ENCODE measurements at places on chromosomes 3 and 15.

DNA sequence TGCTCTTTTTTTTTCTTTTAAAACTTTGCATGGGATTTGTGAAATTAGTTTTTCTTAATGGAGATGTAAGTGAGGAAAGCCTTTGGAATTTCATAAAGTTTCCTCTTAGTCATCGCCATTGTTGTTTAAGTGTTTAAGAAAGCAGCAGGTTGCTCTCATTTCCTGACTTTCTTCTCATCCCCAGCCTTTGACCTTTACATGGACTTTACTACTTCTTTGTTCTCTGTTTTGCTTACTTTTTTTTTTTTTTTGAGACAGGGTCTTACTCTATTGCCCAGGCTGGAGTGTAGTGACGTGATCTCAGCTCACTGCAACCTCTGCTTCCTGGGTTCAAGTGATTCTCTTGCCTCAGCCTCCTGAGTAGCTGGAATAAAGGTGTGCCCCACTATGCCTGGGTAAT lies 38.6 kb downstream of the FBXL2 start:
- DNase-seq = no peak

DNA sequence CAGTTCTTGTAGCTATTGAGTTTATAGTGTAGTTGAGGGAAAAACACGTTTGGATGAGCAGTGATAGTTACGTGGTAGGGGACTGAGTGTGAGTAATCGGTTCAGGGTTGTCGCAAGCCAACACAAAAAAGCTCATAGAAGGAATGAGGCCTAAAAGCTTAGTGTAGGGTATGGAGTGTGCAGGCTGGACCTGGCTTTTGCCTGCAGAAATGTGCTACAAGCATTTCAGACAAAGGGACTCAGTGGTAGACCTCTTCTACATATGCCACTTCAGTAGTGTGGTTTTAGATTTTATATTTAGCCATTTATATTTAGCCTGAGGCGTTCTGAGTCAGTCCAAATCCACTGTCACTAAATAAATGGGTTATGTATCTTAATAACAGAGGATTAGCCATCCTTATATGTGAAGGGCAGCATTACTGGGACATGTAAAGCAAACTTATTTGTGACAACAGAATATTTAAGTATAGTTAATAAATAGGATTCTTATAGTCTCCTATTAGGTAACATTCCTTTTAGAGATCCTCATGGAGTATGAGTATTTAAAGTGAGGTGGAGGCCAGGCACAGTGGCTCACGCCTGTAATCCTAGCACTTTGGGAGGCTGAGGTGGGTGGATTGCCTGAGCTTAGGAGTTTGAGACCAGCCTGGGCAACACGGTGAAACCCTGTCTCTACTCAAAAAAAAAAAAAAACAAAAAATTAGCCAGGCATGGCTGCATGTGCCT lies 21.8 kb downstream of the ATP2C1 start:
- DNase-seq = no peak

DNA sequence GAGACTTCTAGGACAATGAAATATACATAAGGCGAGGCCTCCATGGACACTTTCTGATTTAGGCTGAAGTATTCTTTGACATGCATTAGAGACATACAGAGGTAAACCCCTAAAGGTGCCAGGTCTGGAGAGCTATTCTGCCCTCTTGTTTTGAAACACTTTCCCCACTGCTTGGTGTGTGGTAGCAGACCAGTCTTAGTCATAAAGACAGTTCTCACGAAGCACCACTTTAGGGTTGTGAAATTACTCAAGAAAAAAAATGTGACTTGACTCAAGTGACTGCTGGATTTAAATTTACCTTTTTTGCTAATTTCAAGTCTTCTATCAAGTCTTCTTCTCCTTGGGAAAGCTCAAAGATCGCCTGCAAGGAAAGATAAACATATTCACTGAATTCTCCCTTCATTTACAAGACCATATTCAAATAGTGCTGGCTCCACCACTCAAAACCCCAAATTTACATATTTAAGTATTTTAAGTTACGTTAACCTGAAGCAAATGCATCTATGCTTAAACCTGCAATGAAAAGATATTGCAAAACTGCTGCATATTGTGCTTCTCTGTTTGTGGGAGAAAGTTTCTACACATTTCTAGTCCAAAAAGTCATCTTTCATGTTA lies 48.4 kb downstream of the ARHGEF3 start:
- DNase-seq = peak; percentile 37

DNA sequence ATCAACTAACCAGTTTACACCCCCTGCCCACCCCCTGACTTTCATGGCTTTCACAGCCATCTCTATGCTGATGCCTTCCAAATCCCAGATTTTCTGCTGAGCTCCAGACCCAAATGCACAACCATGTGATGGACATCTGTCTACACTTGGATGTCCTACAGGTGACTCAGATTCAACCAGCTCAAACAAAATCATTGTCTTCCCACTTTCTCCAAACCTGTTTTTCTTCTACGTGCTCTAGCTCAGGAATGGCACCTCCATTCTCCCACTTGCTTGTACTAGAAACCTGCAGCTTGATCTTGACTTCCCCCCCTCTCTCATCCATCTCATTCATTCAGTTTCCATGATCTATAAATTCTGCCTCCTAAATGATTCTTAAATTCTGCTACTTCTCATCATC lies 34.1 kb upstream of the RARRES1 start:
- DNase-seq = no peak

DNA sequence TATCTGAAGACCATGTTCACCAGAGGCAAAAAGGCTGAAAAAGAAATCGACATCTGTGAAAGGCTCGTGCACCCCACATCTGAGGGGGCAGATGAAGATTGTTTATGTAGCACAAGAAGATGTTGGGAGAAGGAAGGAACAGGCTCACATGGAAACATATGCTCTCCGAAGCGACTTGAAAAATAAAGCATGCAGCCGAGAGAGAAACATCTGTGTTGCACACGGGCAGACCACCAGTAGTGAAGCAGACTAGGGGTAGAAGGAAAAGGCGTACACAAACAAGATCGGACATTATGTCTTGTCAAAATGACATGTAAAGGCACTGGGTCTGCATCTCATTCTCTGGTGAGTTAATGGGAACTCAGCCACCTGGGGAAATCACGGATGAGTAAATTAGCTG lies 356.5 kb downstream of the ZIC4 start:
- DNase-seq = no peak

GRCh38 chr15:80066912-80067311 lies 7.4 kb downstream of the ZFAND6 start:
- no peak for DNase-seq

- no peak for DNase-seq
Measured at GRCh38 chr15:69742361-69742760, 289.7 kb downstream of the RPLP1 start.

DNA sequence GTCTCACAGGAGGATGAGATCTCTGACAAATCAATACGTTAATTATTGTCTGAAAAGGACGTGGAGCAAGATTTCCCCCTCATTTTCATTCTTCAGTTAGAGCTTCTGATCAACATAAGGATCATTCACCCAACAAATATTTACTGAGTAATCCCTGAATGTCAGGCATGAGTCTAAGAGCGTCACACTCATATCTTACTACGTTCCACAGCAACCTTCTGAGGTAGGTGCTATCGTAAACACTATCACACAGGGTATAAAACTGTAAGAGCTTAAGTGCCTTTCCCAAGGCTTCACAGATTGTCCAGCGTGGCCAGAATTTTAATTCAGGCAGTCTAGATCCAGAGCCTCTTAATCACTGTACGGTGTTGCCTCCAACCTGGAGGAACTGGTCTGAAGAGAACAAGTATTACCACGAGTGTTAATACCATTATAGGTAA lies 10.6 kb upstream of the TM4SF1 start:
- DNase-seq = no peak

DNA sequence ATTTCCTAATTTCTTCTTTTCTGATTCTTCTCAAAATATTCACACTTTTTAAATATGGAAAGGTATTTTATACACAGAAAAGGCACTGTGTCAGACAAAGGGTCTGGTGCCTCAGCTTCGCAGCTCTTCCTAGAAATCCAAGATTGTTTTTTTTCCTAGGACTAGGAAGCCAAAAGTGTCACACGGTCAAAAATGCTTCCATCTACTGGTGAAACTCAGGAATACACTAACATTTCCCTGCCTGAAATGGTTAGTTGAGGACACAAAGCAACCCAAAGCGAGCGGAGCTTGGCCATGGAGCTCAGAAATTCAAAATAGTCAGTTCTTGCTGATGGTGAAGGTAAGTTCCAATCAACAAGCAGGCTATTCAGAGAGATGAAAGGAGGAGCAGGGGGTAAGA lies 426.5 kb upstream of the RASGRP1 start:
- DNase-seq = no peak

GRCh38 chr3:104974316-104974715 lies 392.4 kb upstream of the ALCAM start:
- no peak for DNase-seq

DNA sequence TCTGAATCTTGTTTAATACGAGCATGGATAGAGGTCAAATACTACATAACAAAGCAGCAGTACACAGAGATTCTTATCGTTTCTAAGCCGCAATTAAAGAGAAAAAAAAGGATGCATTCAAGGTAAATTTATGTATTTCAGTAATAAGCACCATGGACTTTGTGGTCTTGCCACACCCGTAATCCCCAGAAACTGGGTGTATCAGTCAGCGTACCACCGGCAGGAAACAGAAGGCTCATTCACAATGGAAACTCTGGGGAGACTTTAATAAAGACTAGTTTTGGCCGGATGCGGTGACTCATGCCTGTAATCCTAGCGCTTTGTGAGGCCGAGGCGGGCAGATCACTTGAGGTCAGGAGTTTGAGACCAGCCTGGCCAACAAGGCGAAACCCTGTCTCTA lies 81.9 kb upstream of the ZNF280D start:
- no peak for DNase-seq

DNA sequence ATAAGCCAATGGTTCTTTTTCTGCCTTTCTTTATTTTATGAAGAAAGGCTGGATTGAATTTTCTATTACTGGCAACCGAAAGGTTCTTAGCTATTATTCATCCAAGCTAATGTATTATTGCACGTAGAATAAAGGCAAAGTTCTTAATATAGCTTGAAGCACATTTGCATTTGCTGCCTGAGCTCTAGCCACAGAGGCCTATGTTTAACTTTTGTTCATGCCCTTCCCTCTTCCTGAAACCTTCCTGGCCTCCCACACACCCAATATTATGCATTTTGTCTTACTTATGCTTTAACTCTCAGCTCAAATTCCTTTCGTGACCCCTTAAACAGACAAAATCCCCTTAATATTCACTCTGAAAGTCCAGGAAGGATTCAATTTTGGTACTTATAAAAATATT lies 71.0 kb upstream of the ZNF280D start:
- no peak for DNase-seq

DNA sequence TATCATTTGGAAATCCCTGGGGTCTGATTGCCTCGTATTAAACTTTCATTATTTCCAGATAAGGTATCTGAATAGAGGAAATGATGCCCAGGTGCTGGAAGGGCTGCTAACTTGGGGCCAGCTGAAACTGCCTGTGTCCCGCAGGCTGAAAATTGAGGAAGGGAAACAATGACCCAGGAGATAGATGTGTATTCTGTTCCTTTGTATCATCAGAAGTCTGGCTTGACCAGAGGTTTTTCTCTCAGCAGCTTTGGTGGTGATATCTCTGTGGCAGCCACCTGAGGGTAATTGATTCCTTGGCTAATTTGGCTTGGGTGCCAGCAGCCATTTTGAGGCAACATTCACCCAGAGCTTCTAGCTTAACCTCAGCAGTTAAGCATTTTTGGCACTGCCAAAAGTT lies 90.0 kb upstream of the STT3B start:
- DNase-seq = no peak

Measured in stimulated activated naive CD8-positive, alpha-beta T cell treated with anti-CD3 and anti-CD28 coated beads, Interleukin-15, Interleukin-2, amounts not matched to agents 100 U/mL and 50 U/mL, for 24 hours (primary cell).